ENCODE measurements at places on chromosomes 3 and 15.

DNA sequence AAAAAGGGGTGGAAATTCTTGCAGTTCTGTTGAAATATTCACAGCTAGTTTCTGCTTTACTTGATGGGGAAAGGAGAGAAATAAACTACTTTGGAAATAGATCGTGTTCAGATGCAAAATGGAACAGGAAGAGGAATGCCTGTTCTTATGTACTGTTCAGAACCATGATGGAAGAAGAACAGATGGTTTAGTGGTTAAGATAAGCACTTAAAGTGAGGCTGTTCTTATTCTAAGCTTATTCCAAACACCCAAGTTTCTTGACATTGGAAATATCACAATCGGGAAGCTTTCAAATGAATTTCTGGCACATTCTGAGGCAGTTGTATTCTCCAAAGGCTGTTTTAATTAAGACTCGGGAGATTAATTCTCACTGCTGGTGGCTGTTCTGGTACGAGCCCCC is 228.5 kb downstream of the LSAMP start:
- no peak for DNase-seq

GRCh38 chr15:73753250-73754130 is at the start of gene INSYN1:
Gene INSYN1 (minus strand): TSS chr15:73753351. CDS start chr15:73751130, 2,221 bp downstream.
- no peak for DNase-seq

DNA sequence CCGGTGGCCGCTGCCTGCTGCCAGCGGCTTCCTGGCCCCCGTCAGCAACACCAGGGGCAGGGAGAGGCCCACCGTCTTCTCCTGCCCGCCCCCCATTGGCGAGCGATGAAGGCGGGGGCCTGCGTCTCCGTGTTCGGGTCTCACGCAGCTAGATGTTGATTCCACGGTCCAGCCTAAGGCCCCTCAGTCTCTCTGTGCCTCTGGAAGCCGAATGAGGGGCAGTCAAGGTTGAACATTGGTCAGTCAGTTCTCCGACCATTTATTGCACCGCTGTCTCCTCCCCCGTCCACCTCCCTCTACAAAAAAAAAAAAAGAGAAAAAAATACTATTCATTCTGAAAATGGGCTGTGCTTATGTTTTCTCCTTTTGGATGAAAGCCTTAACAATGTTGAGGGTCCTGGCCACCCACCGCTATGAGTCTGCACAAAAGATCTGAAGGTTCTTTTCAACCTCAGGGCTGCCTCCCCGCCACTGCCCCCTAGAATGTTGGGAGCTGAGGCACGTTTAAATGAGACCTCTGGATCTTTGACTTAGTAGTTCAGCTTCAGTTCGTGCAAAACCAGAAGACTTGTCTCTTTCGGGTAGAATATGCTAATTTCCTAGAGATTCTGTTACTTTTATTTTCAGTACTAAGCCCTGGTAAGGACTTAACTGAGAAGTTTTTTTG is 736 bp downstream of the IREB2 start:
- DNase-seq = peak; percentile 39

DNA sequence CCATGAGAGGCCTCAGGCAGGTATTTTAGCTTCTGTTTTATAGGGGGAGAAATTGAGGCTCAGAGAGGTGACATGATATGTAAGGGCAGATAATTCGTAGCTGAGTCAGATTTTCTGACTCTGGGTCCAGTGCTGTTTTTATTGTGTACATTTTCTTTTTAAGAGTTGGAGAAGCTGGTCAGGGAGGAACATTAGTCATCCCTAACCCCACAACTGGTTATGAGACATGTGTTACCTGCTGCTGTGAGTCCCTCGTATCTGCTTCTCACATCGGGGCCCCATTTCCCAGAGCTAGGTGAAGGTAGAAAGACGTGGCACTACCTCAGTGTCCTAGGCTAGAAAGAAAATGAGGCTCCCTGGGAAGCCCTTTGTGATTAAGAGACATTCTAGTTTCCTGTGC is 28.6 kb downstream of the GALNT15 start:
- no peak for DNase-seq

DNA sequence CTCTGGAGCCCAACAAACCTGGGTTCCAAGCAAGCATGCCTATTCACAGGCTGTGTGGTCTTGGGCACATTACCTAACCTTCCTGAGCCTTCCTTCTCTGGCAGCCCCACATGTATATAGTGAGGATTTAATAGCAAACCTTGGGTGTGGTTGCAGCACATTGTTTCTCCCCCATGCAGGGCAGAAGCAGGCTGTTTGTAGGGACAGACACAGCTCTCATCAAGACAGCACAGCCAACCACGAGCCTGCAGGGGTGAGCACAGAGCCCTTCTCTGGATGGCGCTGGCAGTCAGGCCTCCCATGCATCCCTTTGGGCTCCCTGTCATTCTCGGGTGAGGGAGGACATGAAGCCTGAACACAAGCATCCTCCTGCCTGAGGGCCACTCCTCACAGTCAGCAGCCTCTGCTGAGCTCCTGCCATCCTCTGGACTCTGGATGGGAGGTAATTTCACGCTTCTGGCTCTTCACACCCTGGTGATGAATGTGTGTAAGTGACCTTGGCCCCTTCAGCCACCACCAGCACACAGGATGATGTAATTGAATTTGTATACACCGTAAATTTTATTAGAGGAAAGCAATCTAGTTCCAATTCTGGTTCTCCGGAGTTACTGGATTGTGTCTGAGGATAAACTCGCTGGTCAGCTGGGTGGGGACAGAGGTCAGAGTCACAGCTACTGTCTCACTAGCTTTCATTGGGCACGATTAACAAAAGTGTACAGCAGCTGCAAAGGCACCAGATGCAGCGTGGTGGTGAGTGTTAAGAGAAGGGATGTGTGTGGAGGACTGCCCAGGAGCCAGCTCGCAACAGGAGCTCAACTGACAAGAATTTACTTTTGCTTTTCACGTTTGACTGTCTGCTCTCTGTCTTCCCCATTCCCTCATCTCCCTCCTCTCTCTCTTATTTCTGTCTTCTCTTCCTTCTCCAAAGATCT is 118.1 kb downstream of the CLSTN2 start:
- DNase-seq = no peak

- DNase-seq = no peak
These were observed 30.5 kb downstream of the POLQ start for GRCh38 chr3:121515313-121515712.

- no peak for DNase-seq
These were observed 1.8 kb downstream of the HDGFL3 start for GRCh38 chr15:83205725-83206324.

DNA sequence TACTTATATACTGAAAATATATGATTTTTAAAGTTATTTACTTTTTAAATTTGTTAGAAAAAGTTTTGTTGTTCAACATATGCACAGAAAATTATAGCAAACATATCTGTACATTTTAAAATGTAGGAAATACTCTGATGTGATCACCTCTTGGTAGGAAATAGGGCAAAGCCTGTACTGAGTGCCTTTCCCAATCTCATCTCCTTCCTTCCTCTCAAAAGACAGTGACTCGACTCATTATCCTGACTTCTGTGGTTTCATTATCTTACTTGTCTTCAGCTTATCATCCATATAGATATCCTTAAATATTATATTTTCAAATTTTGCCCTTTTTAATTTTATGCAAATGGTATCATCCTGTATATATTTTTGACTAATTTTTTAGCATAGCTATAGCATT is 18.4 kb upstream of the ALCAM start:
- DNase-seq = no peak

- DNase-seq = no peak
These were observed 240.1 kb downstream of the XXYLT1 start for GRCh38 chr3:195030791-195031321.

DNA sequence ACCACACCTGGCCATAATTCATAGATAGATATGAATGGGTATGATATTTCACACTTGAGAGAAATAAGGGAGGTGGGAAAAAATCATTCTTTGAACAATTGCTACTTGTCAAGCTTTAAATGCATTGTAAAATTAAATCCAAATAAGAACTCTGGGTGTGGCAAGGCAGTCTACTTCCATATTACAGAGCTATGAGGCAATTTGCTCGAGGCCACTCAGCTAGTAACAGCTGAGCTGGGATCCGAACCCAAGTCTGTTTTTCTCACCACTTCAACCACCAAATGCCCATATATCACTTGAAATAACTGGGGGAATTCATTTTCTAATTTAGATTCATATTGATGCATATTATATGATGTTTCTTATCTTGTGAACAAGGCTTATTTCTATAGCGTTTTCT is 482.2 kb upstream of the ADAMTS9 start:
- DNase-seq = no peak

DNA sequence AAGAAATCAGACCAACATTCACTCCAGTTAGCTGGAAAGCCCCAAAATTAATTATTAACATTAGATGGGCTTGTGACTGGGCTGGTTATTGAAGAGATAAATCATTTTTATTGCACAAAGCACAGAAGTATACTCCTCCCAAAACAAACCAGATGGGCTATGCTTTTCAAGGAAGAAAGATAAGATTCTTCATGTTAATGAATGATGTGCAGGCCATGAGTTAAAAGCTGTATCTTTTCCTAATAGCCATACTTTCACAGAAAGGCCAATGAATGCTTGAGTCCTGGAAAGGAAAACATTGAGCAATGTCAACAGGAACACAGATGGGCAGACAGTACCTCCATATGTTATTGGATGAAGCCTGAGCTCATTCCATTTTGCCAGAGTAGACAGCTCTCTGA is 55.4 kb downstream of the OCA2 start:
- DNase-seq = no peak

GRCh38 chr3:24503616-24504113 is 9.0 kb upstream of the THRB start:
- DNase-seq = peak; percentile 35

DNA sequence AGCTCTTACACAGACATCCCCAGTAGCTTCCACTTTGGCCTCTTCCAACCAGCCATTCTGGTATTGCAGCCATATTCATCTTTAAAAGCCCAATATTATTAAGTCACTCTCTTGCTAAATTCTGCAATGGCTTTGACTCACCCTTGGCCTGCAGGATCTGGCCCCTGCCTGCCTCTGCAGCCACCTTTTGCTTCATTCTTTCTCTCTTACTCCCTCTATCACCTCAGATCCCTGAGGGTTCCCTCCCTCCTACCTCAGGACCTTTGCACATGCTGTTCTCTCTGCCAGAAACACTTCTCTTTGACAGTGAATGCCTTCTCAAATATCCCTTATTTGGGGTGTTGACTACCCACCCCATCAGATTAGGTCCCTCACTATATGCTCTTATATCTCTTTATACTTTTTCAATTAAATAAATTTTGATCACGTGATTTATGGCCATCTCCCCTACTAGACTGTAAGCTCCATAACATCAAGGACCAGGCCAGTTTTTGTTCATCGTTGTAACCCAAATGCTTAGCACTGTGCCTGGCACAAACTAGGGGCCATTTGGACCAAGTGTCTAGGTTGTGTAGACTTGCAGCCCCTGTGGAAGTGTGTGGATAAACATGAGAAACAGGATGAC is 32.3 kb upstream of the UBE2Q2 start:
- DNase-seq = no peak

DNA sequence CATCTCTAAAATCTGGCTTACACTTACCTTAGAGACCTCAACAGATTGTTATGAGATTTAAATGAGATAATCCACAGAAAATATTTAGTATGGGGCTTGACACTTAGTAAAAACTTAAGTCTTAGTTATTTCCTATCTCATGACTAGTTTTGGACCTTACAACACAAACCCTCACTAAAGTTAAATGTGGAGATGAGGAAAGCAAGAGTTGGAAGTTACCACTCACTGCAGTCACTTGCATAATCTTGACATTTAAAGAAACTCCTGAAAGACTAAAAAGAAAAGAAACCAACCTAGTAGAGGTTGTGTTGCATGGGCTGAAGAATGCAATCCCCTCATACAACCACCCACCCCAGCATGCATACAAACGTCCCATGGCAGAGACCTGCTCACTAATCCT is 40.1 kb downstream of the ITGB5 start:
- DNase-seq = no peak

DNA sequence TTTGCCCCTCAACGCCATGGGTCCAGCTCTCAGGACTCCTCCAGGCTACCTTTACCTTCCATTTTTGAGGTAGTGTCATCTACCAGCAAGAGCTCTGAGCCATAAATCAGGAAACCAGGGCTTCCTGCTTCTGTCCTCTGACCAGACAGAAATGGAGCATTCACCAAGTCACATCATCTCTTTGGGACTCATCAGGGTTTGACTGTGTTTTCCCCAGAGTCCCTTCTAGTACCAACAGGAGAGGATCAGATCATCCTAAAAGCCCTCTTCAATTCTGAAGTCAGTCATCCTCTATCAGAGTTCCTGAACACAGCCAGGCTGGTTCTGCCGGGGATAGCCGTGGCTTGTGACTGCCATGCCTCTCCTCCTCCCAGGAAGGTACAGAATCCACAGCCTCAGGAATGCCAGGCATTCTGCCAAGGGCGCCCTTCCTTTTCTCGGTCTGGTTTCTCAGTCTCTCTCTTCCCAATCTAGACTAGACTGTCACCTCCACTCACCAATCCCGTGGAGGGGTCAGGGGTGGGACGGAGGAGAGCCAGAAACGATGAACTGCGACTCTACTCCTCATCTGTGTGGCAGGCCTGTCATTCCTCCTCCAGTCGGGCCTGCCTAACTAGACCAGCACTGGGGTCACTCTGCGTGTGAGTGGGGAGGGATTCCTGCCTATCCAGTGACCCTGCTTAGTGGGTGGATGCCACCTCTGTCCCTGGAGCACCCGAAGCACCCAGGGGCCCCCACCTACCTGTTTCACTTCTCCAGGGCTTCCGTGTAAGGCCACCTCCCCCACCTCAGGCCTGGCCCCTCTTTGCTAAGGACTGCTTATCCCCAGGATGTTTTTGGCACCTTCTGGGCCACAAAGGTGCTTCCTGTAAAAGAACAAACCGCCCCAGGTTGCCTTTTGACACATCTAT is 30.9 kb downstream of the CCNL1 start:
- no peak for DNase-seq

GRCh38 chr15:64191971-64192830 is 29.4 kb upstream of the PPIB start:
- no peak for DNase-seq

DNA sequence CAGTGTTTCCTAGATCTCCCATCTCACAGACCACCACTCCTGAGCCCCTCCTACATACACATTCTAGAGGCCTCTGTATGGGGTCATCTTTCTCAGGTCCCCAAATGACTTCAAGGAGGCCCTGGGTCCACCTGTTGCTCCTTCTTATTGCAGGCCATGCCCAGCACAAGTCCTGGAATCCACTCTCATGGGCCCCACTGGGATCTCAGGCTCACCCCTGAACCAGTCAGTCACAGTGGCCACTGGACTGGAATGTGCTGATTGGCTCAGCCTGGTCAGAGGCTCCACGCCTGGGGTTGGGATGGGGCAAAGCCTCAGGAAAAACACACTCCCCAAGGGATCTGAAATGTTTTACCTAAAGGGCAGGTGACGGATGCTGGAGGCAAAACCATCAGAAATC is 55.7 kb downstream of the SPSB4 start:
- no peak for DNase-seq

- no peak for DNase-seq
These were observed 185.9 kb downstream of the ERC2 start for GRCh38 chr3:56282341-56282740.

Measured in GM20000 (cell line).